ENCODE measurements at places on chromosomes 6 and 20.

DNA sequence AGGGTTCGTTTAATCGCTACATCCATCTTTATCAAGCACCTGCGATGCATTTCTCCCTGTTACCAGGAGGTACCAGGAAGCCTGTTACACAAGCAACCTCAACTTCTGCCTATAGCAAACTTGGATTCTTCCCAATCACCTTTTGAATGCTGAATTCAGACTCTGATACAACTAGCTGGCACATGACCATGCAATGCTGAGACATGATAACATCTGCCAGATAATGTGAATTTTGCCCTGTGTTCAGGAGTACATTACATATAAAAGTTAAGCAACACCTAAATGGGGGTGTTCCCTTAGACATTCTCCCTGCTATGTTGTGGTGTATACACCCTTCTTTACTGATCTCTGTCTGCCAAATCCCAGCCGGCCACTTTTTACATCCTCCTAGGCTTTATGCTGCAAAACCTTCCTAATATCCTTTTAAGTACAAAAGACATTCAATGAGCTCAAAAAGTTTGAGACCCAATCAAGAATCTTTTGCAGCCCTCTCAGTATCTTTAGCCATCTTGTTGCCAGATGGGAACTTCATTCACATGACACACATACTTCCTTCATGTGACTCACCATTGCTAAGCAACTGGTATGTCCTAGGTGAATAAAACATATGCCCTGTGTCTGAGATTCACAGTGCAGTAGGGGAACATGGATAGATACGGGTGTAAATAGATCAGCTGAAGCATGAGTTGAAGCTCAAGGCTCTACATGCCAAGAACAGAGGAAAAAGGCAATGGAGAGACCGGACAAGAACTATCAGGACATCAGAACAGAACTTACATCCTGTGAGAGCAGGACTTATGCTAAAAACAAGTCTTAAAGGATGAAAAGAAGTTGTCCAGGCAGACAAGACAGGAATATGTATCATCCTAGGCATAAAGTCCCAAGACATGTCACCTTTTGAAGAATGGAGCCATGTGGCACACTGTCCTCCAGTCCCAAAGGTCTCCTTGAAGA, 84.3 kb downstream of the ZHX3 start:
- no peak for DNase-seq

DNA sequence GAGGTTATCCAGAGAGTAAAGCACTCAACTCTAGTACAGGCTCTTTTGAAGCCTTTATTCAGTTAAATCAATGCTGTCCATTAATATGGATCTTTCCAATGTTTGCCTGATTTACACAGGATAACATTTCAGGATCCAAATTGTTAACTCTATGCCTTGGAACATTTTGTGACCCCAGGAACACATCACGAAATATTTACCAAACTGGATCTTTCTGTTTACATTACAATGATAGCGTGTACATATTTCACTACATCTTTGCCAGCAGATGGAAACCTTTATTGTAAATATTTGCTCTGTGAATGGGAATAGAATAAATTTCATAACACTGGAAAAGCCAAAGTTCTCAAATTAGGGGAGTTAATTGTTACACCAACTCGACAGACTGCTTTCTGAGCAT, 23.5 kb downstream of the BPIFA2 start:
- DNase-seq, result no peak

GRCh38 chr20:51579137-51579536, 36.6 kb upstream of the NFATC2 start:
- no peak for DNase-seq

DNA sequence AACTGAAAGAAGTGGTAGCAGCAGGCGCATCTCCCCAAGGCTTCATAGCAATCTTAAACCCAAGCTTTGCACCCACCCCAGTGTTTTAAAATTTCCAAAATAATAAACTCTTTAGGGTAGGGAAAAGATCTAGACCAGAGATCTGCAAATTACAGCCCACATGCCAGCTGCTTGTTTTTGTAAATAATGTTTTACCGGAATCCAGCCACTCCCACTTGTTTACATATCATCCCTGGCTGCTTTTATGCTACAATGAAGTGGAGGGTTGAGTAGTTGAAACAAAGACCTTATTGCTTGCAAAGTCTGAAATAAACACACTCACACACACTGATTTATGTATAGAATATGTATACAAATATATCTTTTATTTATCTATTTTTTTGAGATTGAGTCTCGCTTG, 30.0 kb downstream of the SLX4IP start:
- DNase-seq, result no peak

DNA sequence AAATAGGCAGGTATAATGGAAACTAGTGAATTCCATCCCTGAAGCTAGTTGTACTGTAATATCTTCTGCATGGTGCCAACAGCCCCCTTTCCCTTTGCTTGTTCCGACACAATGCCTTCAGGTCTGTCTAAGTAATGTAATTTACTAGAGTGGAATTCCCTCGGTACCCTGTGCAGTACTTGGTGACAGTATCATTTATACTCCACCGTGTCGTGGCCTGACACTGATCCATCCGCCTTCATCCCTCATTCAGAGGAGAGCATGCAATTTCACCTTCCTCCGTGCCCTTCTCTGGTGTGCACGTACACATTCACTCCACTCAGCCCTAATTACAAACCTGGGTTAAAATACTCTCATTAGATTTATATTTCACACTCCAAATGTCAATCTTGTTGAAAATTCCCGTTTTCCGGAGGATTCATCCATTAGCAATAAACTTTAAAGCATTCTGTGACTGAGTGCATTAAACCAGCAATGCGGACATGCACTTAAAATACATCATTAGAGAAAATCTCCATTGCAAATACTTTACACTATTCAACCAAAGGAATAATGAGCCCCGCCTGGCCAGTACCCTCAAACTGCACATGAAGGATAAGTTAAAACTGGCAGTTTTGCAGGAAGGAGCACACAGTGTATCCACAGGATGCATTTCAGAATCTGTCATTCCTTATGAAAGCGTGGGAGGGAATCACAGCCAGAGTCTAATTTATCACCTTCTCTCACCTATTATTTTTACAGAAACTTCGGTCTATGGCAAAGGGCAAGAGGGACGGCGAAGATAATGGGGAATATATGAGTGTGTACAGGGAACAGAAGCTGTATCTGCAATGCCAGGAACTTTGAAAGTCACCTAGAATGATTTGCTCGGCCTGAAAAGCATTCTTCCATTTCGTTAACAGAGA, 182.5 kb downstream of the GJA10 start:
- DNase-seq, result no peak

DNA sequence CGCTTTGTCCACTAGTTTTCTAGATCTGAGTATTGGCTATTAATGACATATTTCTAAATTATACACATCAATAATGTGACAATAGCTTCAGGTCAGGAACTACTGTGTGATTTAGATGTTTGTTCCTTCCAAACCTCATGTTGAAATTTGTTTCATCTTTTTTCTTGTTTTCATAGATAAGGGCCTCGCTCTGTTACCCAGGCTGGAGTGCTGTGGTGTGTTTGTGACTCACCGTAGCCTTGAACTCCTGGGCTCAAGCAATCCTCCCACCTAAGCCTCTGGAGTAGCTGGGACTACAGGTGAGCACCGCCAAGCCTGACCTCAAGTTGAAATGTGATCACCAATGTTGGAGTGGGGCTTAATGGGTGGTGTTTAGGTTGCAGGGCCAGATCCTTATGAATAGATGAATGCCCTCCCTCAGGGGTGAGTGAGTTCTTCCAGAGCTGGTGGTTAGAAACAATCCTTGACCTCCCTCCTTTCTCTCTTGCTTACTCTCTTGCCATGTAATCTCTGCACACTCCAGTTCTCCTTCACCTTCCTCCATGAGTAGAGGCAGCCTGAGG, 5.9 kb upstream of the NQO2 start:
- DNase-seq, result no peak

DNA sequence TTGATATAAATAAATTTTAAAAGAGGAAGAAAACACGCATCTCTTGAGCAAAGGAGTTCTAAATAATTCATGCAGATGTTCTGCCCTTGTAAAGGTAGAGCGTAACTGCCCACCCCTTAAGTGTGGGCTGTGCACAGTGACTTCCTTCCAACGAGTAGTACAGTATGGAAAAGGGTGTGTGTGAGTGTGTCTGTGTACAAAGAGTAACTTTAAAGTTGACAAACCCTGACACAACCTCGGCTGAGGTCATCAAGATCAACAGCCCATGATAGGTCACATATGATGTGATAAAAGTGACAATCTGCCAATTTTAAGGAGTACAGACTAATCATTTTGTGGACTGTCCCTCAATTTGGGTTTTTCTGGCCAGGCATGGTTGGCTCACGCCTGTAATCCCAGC, 225.7 kb downstream of the ATXN1 start:
- no peak for DNase-seq

DNA sequence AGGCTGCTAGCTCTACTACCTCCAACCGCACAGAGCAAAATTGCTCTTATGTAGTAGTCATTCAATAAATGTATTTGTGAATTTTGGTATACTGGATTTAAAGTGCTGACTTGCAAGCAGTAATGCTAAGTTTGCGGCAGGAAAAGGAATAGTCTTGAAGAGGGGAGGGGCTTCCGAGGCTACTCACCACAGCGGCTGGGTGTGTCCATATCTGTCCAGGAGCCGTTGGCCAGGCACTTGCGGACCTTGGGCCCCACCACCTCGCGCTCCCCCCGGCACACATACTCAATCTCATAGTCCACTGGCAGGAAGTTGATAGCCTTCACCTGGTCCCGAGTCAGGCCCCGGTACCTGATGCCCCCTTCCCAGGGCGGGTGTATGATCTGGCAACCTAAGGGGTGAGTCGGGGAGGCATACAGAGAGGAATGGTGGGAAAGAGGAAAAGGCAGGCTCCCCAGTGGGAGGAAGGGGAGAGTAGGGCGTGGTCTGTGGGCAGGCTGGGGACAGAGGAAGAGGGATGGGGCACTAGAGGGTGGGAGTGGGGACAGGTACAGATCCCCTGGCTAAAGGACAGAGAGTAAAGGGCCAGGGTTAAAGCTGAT, 1.7 kb downstream of the GABBR1 start:
- DNase-seq, result no peak

GRCh38 chr6:165274611-165275010, 34.8 kb downstream of the C6orf118 start:
- DNase-seq, result no peak

GRCh38 chr20:60192326-60192725, 234.1 kb downstream of the CDH26 start:
- no peak for DNase-seq

All from T-helper 1 cell (primary cell).